ENCODE measurements at places on chromosomes 5 and 9. TPM values are rescaled to one million over a fixed set of nuclear protein-coding genes. Genes with fewer than 3 reads are reported as not detected.

DNA sequence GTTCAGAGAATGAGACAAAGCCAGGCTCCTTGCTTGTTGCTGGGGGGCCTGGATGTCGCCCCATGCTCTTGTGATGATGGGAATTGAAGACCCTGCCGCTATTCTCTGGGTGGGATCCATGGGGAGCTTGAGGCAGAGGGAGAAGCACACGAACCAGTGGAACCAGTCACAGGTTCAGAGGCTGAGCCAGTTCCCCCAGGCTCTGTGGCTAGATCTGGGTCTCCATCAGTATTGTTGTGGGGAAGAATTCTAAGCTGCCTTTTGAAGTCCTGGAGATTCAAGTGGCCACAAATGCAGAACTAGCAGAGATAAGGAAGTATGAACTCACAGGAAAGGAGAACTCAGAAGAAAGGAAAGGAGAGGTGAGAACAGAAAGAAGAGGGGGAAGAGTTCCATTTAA is 219.4 kb downstream of the MSX2 start:
- H3K4me3 ChIP-seq: no peak overlapping the region
- no peaks in the 10 kb centered on the region for H3K36me3 ChIP-seq
- no peak for DNase-seq
- no peak overlapping the region for H3K27ac ChIP-seq
- no peaks in the 10 kb centered on the region for H3K27me3 ChIP-seq

GRCh38 chr5:5788793-5789192 is 366.3 kb downstream of the ICE1 start:
- H3K4me3 ChIP-seq: no peak overlapping the region
- H3K27ac ChIP-seq: no peak overlapping the region
- no peaks in the 10 kb centered on the region for H3K27me3 ChIP-seq
- no peaks in the 10 kb centered on the region for H3K36me3 ChIP-seq

GRCh38 chr5:69484891-69485290 is 7.7 kb upstream of the OCLN start:
- H3K4me3 ChIP-seq: no peak overlapping the region
- H3K36me3 ChIP-seq: no peaks in the 10 kb centered on the region
- H3K4me1 ChIP-seq: no peaks in the 10 kb centered on the region
- DNase-seq: no peak
- H3K27ac ChIP-seq: no peak overlapping the region

DNA sequence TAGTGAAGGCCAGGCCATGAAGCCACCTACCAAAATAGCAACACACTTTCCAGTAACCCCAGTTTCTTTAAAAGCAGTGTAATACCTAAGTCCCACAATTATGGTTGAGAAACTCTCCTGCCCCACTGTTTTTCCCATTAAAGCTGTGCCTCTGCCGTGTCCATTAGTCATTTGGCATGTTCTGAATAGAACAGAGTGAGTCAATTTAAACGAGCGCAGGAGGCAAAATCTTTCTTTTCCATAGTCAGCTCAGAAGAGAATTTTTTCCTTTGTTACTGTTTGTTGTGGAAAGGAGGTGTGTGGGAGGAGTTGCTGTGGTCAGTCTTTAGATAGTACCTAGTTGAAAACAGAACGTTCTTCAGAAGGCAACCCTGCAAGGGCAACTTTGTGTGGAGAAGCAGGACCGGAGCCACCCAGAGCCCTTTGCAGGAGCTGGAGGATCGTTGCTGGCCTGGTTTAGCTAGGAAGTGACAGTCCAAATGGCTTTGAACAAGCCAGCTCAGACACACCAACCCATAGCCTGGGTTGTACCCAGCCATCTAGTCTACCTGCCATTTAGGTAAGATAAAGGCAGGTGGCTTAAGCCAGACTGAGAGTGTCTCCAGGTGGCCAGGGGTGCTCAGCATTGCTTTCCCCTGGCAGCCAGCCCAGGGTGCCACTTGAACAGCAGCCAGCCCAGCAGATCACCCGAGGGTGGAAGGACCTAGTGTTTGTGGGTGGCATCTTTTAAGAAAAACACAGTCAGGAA is 30.4 kb downstream of the GADD45G start:
- no peak overlapping the region for H3K27ac ChIP-seq
- no peaks in the 10 kb centered on the region for H3K36me3 ChIP-seq
- H3K27me3 ChIP-seq: no peaks in the 10 kb centered on the region
- DNase-seq: no peak

- H3K4me1 ChIP-seq: peaks cover 21% of the 10 kb centered on the region
- no peaks in the 10 kb centered on the region for H3K27me3 ChIP-seq
Measured at GRCh38 chr9:32554107-32554506, 1.7 kb upstream of the TOPORS start.

- no peak overlapping the region for H3K4me3 ChIP-seq
- peaks cover 3% of the 10 kb centered on the region for H3K27me3 ChIP-seq
- no peak for DNase-seq
- H3K4me1 ChIP-seq: no peaks in the 10 kb centered on the region
- no peaks in the 10 kb centered on the region for H3K36me3 ChIP-seq
Measured at GRCh38 chr5:35198686-35199085, 31.6 kb downstream of the PRLR start.

- no peaks in the 10 kb centered on the region for H3K27me3 ChIP-seq
- H3K4me3 ChIP-seq: no peak overlapping the region
- H3K4me1 ChIP-seq: no peaks in the 10 kb centered on the region
- H3K36me3 ChIP-seq: no peaks in the 10 kb centered on the region
- H3K27ac ChIP-seq: no peak overlapping the region
Measured at GRCh38 chr5:133402775-133403174, 209.6 kb downstream of the FSTL4 start.

GRCh38 chr5:132665574-132666080 is 7.7 kb downstream of the IL13 start:
- H3K36me3 ChIP-seq: no peaks in the 10 kb centered on the region
- H3K27ac ChIP-seq: no peak overlapping the region
- DNase-seq: no peak
- no peaks in the 10 kb centered on the region for H3K27me3 ChIP-seq
- no peak overlapping the region for H3K4me3 ChIP-seq

DNA sequence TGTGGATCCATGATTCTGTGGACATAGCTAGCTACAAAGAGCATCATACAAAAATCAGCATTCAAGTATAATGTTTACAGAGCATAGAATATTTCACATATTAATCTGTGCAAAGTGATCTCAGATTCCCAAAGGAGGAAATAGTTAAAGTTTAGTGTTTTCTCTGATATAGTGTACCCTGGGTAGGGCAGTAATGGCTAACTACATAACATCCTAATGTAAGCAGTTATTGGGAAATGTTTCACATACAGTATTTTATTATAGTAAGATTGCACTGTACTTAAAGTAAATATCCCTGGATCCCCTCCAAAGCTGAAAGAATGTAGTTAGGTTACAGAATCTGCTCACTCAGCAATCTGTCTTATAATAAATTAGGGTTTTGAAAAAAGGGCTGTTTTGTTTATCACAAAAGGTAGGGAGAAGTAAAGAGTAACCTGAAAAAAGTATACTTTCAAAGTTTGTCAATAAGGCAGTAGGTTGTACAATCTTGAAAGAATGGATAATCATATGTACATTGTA is 52.5 kb upstream of the SMARCA2 start:
- no peaks in the 10 kb centered on the region for H3K27me3 ChIP-seq
- no peak overlapping the region for H3K27ac ChIP-seq
- no peak overlapping the region for H3K4me3 ChIP-seq
- no peak for DNase-seq
- no peaks in the 10 kb centered on the region for H3K4me1 ChIP-seq

DNA sequence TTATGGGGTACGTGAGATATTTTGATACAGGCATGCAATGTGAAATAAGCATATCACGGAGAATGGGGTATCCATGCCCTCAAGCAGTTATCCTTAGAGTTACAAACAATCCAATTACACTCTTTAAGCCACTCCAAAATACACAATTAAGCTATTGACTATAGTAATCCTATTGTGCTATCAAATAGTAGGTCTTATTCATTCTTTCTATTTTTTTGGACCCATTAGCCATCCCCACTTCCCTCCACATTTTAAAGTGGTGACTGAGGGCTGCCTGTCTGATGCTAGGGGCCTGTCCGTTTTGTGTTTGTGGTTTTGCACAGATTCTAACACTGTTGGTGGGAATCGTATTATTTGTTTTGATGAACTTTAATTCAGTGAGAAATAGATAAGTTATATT is 129.7 kb upstream of the DHFR start:
- no peak for DNase-seq
- H3K4me3 ChIP-seq: no peak overlapping the region
- no peaks in the 10 kb centered on the region for H3K27me3 ChIP-seq
- H3K4me1 ChIP-seq: no peaks in the 10 kb centered on the region

DNA sequence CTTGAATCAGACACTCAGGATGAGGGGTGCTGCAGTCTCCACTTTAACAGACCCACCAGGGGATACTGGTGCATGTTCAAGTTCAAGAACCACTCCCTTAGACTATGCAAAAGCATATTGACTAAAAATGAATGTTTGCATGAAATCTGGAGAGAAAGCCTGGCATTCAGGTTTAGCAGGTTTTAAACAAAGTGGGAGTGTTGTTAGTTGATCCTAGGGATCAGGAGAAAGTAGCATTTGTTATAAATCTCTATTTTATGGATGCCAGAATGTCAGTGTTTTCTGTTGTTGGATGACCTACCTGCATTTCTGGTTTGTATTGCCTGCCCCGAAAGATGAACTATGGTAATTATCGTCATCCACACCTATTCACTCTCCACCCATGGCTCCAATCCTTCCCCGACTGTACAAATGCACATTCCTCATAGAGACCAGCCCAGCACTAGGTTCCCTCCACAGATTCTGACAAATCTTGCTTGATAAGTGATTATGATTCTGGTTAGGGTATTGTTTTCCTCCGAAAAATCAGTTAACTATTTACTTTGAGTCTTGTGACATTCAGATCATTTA is 17.2 kb downstream of the TMEM252 start:
- no peak overlapping the region for H3K4me3 ChIP-seq
- no peak for DNase-seq
- H3K36me3 ChIP-seq: no peaks in the 10 kb centered on the region
- H3K27me3 ChIP-seq: no peaks in the 10 kb centered on the region
- no peak overlapping the region for H3K27ac ChIP-seq

- no peak overlapping the region for H3K27ac ChIP-seq
- DNase-seq: no peak
- no peaks in the 10 kb centered on the region for H3K36me3 ChIP-seq
- no peak overlapping the region for H3K4me3 ChIP-seq
- no peaks in the 10 kb centered on the region for H3K27me3 ChIP-seq
Measured at GRCh38 chr5:103849934-103850333, 287.3 kb upstream of the NUDT12 start.

DNA sequence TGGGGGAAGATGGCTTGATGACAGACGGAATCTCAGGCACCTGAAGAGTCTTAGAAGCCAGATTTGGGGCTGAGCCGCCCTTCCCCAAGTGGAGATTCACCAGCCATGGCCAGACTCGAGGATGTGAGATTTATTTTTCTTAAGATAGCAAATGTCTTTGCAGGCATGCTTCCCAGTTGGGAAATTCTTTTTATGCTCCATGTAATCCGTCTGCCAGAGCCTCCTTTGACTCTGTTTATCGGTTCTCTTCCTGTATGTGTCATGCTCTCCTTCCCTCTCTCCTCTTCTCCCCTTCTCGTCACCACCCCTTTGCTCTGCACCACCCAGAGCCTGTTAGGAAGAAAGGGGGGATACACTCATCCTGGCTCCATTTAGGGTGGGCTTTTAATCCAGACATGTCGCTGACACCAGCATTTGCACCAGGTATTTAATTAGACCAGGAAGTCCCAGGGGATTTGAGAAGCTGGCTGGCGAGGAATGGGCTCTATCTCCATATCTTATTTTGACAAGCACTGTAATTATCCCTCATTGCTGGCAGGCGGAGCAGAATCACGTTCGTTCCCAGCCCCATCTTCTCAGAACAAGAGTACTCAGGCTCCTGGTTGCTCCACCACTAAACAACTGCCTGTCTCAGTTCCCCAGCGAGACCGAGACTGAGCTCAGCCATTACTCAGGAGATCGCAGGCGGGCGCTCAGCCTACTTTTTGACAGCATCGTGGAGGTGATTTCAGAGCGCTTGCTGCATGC is 50.9 kb downstream of the KCNIP1 start:
- no peak overlapping the region for H3K27ac ChIP-seq
- H3K4me1 ChIP-seq: no peaks in the 10 kb centered on the region
- H3K36me3 ChIP-seq: no peaks in the 10 kb centered on the region
- H3K27me3 ChIP-seq: peaks cover 6% of the 10 kb centered on the region
- no peak overlapping the region for H3K4me3 ChIP-seq

GRCh38 chr5:157874861-157875260 is 15.9 kb upstream of the CLINT1 start:
- H3K27me3 ChIP-seq: no peaks in the 10 kb centered on the region
- H3K4me1 ChIP-seq: no peaks in the 10 kb centered on the region
- H3K4me3 ChIP-seq: no peak overlapping the region
- H3K27ac ChIP-seq: no peak overlapping the region
- H3K36me3 ChIP-seq: no peaks in the 10 kb centered on the region
- no peak for DNase-seq

- H3K4me1 ChIP-seq: peaks cover 46% of the 10 kb centered on the region
- H3K27ac ChIP-seq: peak overlapping the region; percentile 71
- H3K27me3 ChIP-seq: no peaks in the 10 kb centered on the region
- peak overlapping the region; percentile 72 for H3K4me3 ChIP-seq
- H3K36me3 ChIP-seq: no peaks in the 10 kb centered on the region
- DNase-seq: no peak
Measured at GRCh38 chr9:111897601-111898137, 1.1 kb downstream of the UGCG start.

DNA sequence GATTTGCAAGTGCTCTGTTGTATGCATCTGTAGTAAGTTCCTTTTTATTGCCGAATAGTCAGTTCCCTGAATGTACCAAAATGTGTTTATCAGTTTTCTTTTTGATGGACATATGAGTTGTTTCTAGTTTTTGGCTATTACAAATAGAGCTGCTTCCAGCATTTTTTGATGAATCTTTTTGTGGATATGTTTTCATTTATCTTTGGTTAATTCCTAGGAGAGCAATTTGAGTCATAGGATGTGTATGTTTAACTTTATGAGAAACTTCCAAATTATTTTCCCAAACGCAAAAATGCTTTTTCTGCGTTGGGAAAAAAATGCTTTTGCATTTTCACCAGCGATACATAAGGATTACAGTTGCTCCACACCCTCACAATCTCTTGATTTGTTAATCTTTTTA is 287.7 kb downstream of the FER start:
- H3K27me3 ChIP-seq: no peaks in the 10 kb centered on the region
- DNase-seq: no peak
- no peaks in the 10 kb centered on the region for H3K4me1 ChIP-seq
- H3K36me3 ChIP-seq: no peaks in the 10 kb centered on the region
- H3K27ac ChIP-seq: no peak overlapping the region

DNA sequence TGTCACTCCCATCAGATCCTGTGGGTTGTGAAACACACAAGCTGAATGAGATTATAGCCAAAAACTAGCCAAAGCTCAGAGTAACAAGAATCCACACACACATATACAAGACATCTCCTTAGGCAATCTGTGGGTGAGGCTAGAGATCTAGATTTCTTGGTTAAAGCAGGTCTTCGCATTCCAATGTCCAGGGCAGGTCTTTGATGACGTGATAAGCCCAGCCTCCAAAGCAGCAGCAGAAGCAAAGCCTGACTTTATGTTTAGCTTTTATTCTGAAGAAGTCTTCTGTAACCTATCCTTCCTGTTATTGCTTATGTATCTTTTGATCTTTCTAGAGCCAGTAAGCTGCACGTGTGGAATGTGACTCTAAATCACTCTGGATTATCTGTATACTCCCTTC is 199.1 kb upstream of the SLC30A5 start:
- no peaks in the 10 kb centered on the region for H3K4me1 ChIP-seq
- H3K27ac ChIP-seq: no peak overlapping the region
- no peak overlapping the region for H3K4me3 ChIP-seq
- DNase-seq: peak; percentile 14

Gene SLC28A3
- polyA plus RNA-seq: not detected

Gene NIPAL4
- not detected for polyA plus RNA-seq

Gene CCT5
- 228 TPM for polyA plus RNA-seq

Gene ADAMTSL1
- not detected for polyA plus RNA-seq

Gene GPR150
- polyA plus RNA-seq: 2.8 TPM

Gene PCDHA3
- not detected for polyA plus RNA-seq

Gene NEUROG1
- polyA plus RNA-seq: not detected

Gene PCA3
- polyA plus RNA-seq: not detected

Gene C8G
- not detected for polyA plus RNA-seq

Gene CTSV
- not detected for polyA plus RNA-seq

Gene DMRT3
- not detected for polyA plus RNA-seq

Gene BARHL1
- not detected for polyA plus RNA-seq
